ENCODE measurements at places on chromosomes 3 and 15.
A peak's percentile ranks its signal among the peaks of the same experiment; 100 is the strongest.

GRCh38 chr15:28975766-28976179, 90.0 kb downstream of the APBA2 start:
- peak; percentile 54 for DNase-seq

DNA sequence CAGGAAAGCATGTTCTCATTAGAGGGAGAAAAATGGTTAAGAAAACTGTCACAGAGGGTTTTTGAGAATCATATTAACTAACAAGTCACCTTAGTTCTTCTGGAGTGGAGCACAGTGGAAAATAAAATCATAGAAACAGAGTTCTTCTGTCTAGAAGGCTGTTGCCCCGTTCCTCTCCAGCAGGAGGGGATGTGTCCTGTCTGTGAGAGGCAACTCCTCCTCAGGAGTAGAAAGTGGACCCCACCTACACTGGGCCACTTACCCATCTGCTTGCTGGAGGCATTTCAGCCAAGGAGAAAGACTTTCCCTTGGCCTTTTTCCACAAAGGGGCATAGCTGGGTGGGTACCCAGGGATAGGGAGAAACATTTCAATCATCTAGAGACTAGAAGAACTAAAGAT, 106.6 kb downstream of the SSR3 start:
- peak; percentile 60 for DNase-seq

GRCh38 chr15:98858610-98859023, 149.0 kb downstream of the PGPEP1L start:
- no peak for DNase-seq

- DNase-seq: no peak
Measured at GRCh38 chr15:98674336-98674735, 26.0 kb downstream of the IGF1R start.

DNA sequence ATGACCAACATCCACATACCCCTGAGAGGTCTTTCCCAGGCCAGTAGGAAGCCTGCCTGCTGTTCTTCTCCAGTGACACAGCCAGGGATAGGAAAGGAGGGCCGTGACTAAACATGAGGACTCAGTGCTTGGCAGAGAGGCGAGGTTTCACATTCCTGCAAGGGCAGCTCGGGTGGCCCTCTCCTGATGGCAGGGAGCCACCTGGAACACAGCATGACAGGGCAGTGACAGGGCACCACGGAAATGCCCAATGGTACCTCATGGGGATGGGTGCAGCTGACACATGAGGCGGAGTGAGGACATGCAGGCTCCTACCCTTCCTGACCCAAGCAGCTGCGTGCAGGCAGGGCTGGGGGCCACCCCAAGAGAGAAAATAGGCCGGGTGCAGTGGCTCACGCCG, 7.4 kb upstream of the TGM5 start:
- peak; percentile 37 for DNase-seq

GRCh38 chr3:146498002-146498736, 28.8 kb upstream of the PLSCR2 start:
- no peak for DNase-seq

GRCh38 chr3:126450219-126450618, 25.5 kb downstream of the ZXDC start:
- DNase-seq: no peak

DNA sequence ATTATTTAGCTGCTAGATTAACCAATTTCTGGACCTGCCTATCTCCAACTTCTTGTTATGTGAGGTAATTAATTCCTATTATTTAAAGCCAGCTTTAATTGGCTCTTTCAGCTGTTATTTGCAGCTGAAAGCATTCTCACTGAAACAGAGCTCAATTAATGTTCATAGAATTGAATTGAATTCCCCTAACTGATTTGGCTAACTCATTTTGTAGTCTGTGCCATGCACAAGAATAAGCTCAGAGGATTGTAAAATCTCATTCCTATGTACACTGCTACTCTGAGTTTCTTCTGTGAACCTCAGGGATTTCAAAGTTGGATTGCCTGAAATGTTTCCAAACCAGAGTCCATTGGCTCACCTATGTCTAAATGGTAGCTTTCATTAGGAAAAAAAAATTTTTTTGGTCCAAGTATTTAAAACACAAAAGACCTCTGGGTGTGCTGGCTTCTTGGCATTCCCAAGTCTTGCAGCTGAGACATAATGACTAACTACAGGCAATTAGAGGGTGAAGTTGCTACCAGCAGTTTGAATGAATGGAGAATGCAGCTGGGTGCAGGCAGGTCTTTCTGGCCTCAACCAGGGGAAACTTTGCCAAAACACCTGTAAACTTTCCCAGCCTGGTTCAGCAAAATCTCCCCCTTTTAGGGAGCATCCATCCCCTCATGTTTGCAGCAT, 134.3 kb downstream of the EDEM1 start:
- no peak for DNase-seq

DNA sequence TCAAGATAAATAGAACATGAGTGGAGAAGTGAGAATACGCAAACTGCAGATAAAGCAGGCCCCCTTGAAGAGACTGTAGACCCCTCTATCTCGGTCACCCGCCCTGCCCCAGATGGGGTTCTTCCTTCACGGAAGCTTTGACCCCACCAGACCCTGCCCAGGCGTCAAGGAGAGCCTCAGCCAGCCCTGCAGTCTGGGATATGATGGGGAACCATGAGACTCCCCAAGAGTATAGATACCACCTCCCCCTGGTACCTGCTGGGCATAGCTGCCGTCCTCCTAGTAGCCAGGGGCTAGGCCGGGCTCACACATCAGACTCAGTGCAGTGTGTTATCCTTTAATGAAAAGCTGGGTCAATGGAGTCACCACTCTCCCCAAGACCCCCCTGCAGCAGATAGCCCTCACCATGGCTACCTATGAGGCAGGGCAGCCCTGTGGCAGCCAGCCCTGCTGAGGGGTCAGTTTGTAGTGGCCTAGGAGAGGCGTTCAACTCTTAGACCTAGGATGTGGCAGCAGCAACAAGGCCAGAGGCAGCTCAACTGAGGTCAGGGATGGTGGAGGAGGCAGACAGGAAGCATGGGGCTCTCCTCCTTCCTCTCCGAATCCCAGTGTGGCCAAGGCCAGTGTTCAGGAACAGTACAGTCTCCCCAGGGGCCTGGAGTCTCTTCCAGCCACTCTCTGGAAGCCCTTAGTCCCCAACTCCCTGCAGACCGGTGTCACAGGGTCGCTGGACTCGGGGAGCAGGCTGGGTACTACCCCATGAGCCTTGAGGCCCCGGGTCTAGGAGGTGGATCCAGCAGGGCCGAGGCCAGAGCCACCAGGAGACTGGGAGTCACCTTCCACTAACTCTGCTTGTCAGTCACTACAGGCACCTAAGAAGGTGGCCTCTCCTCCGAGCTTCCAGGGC, 26.1 kb downstream of the PLXNB1 start:
- no peak for DNase-seq

GRCh38 chr3:173584093-173584837, 186.7 kb downstream of the NLGN1 start:
- peak; percentile 58 for DNase-seq

- DNase-seq: no peak
Measured at GRCh38 chr15:31516874-31517273, 190.2 kb downstream of the KLF13 start.

GRCh38 chr15:61169904-61170695, 59.0 kb downstream of the RORA start:
- no peak for DNase-seq

- no peak for DNase-seq
Measured at GRCh38 chr3:194661374-194661773, 10.6 kb downstream of the LSG1 start.

GRCh38 chr3:176447369-176447768, 749.9 kb downstream of the TBL1XR1 start:
- DNase-seq: no peak

- DNase-seq: no peak
Measured at GRCh38 chr3:40997711-40998519, 201.4 kb upstream of the CTNNB1 start.

DNA sequence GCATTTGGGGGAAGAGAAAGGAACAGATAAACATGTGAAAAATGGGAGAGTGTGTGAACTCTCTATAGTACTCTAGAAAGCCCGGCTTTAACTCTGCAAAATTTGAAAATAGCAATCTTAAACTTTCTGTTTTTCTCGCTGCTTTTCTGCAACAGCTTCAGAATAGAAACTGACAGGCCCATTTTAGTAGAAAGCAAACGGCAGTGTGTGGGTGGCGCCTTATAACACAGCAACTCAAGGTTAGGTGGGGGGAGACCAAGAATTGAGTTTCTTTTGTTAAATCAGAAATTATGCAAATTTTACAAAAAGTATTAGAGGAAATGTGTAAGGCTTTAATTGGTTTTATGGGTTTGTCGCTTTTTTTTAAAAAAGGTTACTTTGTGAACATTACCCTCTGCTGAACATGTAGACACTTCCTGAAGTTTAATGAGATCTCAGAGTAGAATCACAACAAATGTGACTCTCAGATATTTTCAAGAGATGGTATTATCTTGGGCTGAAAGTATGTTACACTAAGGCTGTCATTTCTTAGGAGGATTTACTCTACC, 107.0 kb downstream of the PTPRG start:
- no peak for DNase-seq

DNA sequence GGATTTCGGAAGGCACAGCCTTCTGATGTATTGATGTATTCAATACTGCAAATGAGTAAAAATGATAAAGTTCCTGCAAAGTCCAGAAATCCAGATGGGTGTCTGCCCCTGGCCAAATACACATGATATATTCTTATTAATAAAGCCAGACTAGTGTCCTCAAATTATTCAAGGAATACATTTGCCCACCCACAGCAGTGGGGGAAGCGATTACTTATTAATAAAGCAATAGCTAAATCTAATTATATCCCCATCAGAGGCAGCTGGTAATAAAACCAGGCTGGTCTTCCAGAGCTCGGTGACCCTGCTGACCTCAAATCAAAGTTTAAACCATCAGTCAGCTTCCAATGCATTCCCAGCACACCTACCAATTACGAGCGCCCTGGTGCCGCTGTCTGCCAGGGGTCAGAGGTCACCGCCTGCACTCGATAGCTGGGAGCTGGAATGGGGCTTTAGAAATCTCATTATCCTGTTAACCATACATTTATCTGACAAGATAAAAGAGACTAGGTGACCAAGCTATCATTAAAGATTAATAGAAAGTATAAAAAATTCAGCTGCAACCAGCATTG, 330.3 kb downstream of the UACA start:
- DNase-seq: no peak

DNA sequence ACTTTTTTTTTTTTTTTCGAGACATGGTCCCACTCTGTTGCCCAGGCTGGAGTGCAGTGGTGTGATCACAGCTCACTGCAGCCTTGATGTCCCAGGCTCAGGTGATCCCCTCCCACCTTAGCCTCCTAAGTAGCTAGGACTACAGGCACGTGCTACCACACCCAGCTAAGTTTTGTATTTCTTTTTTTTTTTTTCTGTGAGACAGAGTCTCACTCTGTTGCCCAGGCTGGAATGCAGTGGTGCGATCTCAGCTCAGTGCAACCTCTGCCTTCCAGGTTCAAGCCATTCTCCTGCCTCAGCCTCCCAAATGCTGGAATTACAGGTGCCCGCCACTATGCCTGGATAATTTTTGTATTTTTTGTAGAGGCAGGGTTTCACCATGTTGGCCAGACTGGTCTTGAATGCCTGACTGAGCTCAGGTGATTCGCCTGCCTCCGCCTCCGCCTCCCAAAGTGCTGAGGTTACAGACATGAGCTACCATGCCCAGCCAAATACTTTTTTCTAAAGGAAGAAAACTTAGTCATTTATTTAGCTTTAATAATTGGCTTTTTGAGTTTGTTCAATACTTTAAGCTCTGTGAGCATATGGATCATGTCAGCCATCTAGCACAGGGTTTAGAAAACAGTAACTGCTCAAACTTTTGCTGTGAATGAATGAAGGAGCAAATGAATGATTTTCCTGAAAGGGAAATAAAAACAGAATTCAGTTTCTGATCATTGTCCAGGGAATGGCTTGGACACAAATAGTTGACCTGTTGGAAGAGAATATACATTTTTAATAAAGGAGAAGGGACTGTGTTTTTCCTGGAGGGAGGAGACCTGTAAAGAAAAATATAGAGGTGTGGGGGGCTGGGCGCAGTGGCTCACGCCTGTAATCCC, 26.0 kb downstream of the UBE2E1 start:
- DNase-seq: no peak

DNA sequence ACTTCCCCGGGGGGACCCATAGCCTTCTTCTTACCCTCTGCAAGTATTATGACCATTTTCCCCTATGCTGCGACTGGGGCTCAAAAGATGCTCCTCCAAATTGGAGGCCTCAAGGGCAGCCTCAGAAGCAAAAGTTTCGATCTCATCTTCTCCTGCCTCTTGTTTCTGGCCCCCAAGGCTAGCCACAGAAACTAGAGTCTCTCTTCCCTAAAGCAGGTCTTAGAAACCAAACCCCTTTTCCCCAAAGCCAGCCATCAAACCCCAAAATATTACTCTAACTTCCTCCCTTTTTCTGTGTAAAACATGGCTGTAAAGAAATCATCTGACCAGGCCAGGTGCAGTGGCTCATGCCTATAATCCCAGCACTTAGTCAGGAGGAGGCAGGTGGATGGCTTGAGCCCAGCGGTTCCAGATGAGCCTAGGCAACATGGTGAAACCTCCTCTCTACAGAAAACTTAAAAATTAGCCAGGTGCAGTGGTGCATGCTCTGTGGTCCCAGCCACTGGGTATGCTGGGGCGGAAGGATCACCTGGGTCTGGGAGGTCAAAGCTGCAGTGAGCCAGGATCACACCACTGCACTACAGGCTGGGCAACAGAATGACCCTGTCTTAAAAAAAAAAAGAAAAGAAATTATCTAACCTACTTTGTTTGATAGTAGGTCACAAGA, 36.7 kb upstream of the MFGE8 start:
- no peak for DNase-seq

DNA sequence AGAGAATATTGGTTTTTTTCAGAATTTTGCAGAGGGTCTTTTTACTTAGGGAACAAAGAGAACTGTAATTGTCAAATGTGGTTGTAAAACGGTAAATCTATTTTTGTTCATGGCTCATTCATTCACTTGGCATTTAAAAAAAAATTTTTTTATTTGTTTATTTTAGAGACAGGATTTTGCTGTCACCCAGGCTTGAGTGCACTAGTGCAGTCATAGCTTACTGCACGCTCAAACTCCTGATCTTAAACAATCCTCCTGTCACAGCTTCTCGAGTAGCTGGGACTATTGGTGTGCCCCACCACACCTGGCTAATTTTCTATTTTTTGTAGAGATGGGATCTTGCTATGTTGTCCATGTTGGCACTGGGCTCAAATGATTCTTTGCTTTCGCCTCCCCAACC, 301.8 kb downstream of the LPP start:
- no peak for DNase-seq

DNA sequence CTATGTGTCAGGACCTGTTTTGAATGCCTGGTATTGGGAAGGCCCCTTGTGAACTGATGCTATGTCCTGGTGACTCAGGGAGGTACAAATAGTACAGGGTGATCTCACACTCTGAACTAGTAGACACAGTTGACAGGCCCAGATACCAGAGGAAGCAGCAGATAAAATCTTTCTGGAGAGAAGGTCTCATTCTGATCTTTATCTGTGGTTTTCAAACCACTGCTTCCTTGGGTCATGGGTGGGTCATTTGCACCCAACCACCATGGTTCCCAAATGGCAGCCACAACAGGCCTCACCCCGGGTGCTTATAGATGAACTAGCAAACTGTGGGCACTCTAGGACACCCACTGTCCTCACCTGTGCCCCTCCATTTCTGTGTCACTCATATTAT, 43.4 kb downstream of the PXYLP1 start:
- DNase-seq: peak; percentile 79

All from GM23248 (cell line).